Neural progenitor cell (in vitro differentiated cells): ENCODE measurements at places on chromosomes 5 and 9.

GRCh38 chr5:145210020-145210419 lies 625.1 kb downstream of the PRELID2 start:
- no peak overlapping the region for H3K27ac ChIP-seq
- no peaks in the 10 kb centered on the region for H3K4me1 ChIP-seq
- DNase-seq, result no peak
- H3K27me3 ChIP-seq, result no peaks in the 10 kb centered on the region

DNA sequence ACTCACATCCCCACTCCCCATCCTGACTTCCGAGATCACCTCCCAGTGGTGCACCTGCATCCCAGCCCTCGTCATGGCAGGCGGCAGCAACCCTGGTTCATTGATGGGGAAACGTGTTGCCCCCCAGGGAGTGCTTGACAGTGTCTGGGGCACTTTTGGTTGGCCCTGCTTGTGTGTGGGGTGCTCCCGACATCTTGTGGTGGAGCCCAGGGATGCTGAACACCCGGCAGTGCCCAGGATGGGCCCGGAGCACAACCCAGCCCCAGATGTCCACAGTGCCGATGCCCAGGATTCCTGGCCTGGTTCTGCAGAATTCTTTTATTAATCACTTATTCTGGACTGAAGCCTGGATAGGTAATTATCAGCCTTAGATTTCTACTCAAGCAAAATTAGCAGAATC lies 3.7 kb downstream of the MRPL36 start:
- H3K4me1 ChIP-seq, result peaks cover 5% of the 10 kb centered on the region
- H3K36me3 ChIP-seq, result no peaks in the 10 kb centered on the region
- no peak overlapping the region for H3K4me3 ChIP-seq
- no peak overlapping the region for H3K27ac ChIP-seq
- H3K27me3 ChIP-seq, result no peaks in the 10 kb centered on the region

GRCh38 chr9:89518466-89519365 lies 20.8 kb upstream of the SEMA4D start:
- no peaks in the 10 kb centered on the region for H3K4me1 ChIP-seq
- H3K36me3 ChIP-seq, result no peaks in the 10 kb centered on the region
- no peak overlapping the region for H3K27ac ChIP-seq
- no peaks in the 10 kb centered on the region for H3K27me3 ChIP-seq
- DNase-seq, result no peak

GRCh38 chr9:103819936-103820335 lies 274.2 kb upstream of the SMC2 start:
- H3K4me3 ChIP-seq, result no peak overlapping the region
- no peaks in the 10 kb centered on the region for H3K36me3 ChIP-seq
- H3K4me1 ChIP-seq, result no peaks in the 10 kb centered on the region
- no peak overlapping the region for H3K27ac ChIP-seq
